Fibroblast of skin of left biceps (primary cell): ENCODE measurements at places on chromosomes 16 and 17.

DNA sequence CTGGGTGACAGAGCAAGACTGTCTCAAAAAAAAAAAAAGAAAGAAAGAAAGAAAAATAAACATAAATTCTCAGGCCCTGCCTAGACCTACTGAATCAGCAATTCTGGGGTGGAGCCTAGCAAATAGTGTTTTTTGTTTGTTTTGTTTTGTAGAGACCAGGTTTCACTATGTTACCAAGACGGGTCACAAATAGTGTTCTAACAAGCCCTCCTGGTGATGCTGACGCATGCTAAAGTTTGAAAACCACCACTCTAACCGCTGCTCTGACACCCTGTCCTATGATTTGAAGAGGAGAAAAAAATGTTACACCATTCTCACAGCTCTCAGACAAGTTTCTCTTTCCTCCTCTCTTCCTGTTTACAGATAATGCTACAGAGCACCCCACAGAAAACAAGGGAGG is 1.5 kb downstream of the MRPL10 start:
- DNase-seq = no peak

DNA sequence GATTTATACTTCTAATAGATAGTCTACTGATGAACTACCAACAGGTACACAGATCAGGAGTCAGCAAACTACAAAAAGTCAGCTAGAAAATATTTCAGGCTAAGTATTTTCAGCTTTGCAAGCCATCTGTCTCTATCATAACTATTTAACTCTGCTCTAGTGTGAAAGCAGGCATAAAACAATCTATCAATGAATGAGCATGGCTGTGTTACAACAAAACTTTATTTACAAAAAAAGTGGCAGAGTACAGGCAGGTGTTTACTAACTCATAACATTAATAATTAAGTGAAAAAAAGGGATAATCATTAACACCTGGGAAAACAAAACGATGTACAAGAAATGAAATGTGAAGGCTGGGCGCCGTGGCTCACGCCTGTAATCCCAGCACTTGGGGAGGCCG is 15.8 kb downstream of the MED13 start:
- DNase-seq = no peak

- no peak for DNase-seq
These were observed 3.2 kb upstream of the ST6GALNAC1 start for GRCh38 chr17:76646712-76647111.

GRCh38 chr16:54280751-54281150 is 5.8 kb downstream of the IRX3 start:
- DNase-seq = no peak

DNA sequence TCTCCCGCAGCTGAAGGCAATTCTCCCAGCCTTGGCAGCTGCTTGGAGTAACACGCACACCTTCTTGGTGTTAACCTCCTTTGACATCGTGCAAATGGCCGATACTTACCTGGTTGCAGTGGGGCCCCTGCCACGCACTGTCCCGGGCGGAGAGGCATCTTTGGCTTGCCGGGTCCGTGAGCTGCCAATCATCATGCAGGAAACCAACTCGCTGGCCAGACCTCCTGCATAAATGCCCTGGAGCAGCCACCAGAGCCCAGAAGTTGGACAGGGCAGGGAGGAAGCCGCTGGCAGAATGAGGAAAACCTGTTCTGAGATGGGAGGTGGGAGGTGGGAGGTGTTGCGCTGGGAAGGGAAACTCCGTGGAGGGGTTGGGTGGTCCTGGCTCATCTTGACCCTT is 41.7 kb upstream of the CREBBP start:
- DNase-seq = no peak

- DNase-seq = no peak
These were observed 60.6 kb upstream of the TMEM97 start for GRCh38 chr17:28258347-28258887.

DNA sequence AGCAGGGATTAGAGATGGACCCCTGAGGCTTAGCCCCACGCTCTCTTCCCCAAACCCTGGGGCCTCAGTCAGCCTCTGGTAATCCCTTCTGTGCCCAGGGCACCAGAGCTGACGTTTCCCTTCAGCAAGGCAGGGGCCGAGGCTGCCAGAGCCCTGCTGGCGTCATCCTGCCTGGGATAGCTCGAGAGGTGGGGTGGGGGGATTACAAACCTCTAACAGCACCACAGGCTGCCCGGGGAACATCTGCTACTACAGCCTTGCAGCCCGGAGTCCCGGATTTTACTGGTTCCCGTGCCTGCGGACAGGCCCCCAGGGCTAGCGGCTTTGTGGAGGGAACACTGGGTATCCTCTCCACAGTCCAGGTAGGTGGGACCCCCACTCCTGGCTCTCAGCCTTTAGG is at the start of gene AANAT:
Gene AANAT (plus strand): TSS at position 238 of the 400 bp plus-strand sequence. CDS start 1,144 bp downstream, outside the sequence.
- DNase-seq = no peak

DNA sequence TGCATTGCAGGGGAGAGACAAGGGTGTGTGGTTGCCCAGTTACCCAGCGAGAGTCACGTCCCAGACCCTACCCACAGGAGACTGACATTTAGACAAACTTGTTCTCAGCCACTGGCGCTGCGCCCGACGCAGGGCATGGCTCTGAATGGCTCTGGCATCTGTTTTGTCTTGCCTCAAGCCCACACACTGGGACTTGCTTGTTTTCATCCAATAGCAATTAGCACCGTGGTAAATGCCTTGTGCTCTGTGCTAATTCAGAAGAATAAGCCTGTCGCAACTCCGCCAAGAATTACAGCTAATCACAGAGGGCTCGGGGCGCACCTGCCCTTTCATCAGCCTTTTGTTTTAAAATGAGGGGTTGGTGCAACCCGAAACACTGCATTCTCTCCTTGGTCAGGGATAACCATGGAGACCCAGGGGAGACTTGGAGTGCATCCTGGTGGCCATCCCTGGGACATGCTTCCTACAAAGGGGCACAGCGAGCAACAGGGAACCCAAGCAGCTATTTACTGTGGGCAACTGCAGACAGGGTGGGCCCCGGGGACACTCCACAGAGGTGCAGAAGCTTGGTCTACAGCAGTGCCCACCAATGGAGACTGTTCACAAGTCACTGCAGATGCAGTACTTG is 220.6 kb upstream of the ZFHX3 start:
- no peak for DNase-seq

DNA sequence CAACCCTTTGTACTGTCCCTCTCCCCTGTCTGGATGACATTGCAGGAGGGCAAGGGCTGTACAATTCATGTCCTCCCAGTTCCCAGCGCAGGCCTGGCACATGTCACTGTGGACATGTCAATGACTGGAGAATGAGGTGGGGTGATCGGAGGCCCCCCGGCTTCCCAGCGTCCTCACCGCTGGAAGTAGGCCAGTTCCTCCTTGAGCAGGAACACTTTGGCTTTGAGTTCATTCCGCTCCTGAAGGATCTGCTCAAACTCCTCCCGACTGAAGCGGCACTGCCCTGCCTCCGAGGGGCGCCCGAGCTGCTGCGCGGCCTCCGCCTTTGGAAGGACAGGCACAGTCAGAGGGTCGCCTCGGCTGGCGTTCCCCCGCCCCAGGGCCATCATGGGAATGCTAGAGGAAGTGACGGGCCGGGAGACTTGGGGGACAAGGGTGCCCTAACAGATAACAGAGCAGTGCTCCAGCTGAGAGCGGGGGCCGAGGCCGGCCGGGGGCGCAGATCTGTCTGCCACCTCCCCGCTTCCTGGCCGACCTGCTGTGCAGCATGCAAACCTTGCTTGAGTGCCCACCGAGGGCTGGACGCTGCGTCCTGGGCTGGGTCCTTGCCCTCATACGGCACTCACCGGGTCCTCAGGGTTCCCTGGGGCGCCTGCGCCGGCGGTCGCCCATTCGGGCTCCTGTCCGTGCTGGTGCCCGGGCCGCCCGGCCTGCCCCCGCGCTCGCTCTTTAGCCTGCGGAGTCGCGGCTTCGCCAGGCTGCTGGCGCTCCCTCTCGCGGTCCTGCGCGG is 1.3 kb downstream of the RILP start:
- DNase-seq = no peak

DNA sequence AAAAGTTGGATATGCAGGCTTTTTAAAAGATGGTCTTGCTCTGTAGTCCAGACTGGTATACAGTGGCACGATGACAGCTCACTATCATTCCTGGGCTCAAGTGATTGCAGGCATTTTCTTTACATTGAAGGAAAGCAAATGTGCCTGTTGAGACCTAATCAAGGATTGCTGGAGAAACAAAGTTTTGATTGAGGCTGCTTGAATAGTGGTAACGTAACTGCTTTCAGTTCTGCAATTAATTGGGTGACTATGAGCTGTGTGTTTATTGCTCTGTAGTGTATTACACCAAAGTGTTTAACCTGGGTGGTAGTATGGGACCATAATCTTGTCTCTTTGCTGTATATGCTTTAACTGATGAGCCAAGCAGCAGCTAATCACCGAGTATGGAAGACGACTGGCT is 2.3 kb downstream of the UBB start:
- no peak for DNase-seq

- no peak for DNase-seq
These were observed 36.4 kb downstream of the SNX20 start for GRCh38 chr16:50644729-50645128.

GRCh38 chr17:67243284-67243683 is 1.7 kb downstream of the HELZ start:
- DNase-seq = no peak

GRCh38 chr17:49698005-49698404 is 9.8 kb downstream of the SLC35B1 start:
- DNase-seq = no peak

- DNase-seq = no peak
These were observed 12.7 kb upstream of the NSRP1 start for GRCh38 chr17:30103921-30104320.

DNA sequence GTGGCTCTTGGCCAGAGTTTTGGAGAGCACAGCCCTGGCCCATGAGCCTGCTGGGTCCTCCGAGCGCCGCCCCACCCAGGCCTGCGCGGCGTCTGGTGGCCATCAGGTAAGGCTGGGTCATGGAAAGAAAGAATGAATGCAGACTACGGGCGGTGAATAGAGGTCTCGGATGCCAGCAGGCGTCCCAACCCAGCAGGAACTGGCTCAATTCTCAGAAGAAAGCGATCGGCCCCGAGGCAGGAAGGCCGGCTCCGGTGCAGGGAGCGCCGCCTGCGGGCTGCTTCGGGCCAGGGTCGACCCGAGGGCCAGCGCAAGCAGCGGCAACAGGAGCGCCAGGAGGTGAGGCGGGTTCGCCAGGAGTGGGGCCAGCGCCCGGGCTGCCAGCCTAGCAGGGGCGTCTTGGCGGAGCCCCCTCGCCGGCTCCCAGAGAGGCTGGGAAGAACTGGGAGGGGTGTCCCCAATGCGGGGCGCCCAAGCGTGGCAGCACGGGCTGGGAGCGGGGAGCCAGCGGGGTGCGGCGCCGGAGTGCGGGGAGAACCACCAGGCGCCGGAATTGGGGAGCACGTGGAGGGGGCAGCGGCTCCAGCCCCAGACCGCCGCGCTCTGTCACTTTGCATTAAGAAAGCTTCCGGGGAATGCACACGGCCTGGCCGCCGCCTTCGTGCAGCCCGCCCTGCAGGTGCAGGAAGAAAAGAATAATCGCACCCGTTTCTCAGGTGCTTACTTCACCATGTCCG is 7.1 kb upstream of the TMC5 start:
- no peak for DNase-seq

- no peak for DNase-seq
These were observed 4.1 kb downstream of the MMP25 start for GRCh38 chr16:3050487-3050886.

DNA sequence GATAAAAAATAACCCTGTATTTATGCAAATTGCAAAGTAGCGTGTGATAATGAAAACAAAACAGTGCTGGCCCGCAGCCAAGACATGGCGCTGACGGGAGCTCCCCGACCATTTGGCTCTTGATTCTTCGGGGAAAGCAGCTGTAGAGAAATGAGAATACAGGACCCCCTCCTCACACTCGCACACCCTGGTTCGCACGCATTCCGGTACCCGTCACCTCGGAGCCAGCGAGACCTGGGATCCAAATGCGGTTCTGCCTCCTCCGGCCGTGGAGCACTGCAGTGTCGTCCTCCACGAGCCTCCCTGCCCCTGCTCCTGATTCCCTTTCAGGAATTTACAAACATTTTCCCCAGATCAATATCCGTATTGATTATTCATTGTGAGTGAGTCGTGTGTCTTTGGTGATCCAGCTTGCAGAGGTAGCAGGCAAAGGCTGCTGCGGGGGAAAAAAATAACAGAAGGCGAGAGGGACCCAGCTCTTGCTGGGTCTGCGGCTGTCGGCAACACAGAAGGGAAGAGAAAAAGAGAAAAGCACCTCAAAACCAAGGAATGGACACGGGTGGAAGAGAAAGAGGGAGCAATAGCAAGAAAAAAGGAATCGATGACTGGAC is 184.1 kb upstream of the ZFHX3 start:
- DNase-seq = no peak

- DNase-seq = no peak
These were observed 35.3 kb downstream of the LDHD start for GRCh38 chr16:75081179-75081859.

GRCh38 chr17:56021681-56022190 is 131.5 kb upstream of the ANKFN1 start:
- no peak for DNase-seq

DNA sequence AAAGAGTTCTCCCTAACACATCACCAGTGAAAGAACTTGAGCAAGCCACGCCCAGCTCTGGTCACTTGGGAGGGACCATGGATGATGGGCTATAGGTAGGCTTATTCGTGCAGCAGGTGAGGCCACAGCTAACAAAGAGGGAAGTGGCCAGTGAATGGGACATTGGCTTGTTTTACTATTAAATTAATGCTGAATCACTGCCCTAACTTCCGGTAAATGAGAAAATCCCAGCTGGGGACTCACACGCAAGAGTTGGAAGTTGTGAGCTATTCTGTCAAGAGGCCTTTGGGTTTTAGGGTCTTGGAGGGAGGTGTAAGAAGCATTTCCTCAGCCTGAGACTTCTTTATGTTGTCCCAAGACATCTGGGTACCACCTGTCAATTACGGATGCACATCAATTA is 315.3 kb downstream of the XYLT1 start:
- no peak for DNase-seq

DNA sequence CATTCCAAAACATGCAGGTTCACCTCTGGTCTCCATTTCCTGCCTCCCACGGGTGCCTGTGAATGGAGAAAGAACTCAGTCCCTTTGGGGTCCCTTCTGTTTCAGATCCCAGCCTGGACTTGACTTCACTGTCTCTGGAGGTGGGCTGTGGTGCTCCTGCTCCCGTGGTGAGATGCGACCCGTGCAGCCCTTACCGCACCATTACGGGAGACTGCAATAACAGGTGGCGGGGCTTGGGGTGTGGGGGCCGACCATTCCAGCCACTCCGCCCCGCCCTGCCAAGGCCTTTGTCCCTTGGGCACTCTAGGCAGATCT is 10.5 kb downstream of the LPO start:
- DNase-seq = no peak

DNA sequence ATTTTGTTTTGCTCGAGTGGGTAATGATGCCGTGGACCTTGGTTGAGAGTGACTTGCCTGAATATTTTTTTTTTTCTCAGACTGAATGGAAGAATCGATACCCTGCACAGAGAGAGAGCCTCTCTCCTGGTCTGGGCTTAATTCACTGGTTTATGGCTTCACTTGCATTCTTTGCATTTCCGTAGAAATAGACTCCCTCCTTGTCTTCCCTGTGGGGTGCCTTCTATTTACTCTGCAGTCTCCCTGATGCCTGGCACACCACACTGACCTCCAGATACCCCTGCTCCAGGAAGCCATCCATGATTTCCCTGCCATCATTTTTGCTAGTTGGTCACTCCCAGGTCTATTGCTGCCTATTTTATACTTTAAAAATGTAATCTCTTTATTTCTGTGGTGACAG is 238.0 kb downstream of the SNX29 start:
- DNase-seq = no peak
